ENCODE measurements at places on chromosomes 3 and 15.

DNA sequence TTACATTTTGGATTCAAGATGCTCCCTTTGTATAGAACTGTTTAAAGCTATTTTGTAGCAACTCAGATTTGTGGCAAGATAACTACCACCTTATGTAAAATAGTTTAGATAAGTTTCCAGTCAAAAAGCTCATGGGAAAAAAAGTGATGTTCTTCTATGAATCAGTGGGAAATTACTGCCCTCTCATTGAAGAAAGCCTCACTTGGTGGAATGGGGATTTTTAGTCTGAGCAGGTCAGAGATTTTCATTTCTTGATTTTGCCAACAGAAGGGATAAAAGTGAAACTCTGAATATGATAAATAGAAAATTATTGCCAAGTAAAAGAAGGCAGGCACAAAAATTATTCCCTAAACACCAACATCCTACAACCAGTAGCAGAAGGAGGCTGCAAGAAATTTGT lies 25.8 kb upstream of the CSTA start:
- DNase-seq, result no peak

GRCh38 chr3:59265566-59265965 lies 215.7 kb upstream of the CFAP20DC start:
- no peak for DNase-seq

GRCh38 chr15:31013863-31014607 lies 22.6 kb upstream of the MTMR10 start:
- no peak for DNase-seq

DNA sequence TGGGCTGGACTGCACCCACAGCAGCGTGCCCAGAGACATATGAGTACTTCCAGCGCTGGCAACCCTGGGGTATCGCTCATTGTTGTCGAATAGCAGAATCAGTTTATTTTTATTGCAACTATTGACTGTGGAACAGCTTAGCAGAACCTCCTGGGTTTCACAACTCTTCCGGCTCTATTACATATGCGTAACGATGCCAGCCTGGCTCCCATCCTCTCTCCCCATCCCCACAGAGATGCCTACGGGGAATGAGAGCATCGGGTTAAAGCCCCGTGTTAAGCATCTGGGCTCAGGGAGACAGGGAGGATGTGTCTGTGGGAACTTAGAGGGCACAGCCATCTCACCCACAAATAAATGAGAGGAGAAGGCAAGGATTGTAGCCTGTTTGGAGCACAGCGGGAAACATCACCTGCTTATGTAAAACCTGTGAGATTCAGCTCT lies 76.6 kb upstream of the DLG1 start:
- no peak for DNase-seq

GRCh38 chr3:78517965-78518364 lies 1249.8 kb downstream of the ROBO1 start:
- no peak for DNase-seq

DNA sequence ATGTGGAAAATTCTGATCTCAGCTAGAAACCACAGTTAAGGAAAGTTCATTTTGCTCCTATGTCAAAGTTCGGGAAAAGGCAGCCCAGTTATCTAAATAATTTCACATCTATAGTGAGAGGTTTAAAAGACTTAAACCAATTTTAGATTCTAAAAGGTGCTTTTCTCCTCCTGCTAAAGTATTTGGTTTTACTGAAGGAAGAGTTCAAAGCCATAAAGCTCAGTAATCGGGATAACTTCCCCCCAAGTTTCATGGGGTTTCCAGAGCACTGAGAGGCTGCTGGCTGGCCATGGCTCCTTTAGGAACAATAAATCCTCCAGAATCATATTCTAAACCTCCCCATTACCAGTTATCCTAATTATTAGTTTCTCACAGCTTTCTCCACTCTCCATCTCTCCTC lies 38.2 kb downstream of the ZIC4 start:
- DNase-seq, result no peak

- no peak for DNase-seq
Measured at GRCh38 chr3:128296469-128297251, 143.4 kb downstream of the EEFSEC start.

DNA sequence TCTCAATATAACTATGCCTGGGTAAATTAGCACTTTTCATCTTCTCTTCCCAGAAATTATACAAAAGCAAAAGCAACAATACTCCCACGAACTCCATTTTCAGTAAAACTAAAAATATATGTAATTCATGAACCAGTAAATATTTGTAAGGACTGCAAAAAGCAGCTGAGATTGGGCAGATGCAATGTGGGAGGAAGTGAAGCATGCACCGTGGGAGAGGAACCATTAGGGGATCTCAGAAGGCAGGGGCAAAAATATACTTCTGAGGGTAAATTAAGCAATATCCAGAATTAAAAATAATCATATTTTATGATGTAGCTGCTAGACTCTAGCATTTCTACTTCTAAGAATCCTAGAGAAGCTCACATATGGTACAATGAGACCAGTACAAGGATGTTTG lies 20.2 kb downstream of the CFAP91 start:
- no peak for DNase-seq

GRCh38 chr15:19987389-19988048 lies 554.1 kb downstream of the GOLGA6L6 start:
- DNase-seq, result no peak

GRCh38 chr3:88343264-88343663 lies 193.5 kb downstream of the C3orf38 start:
- DNase-seq, result no peak

GRCh38 chr15:81612631-81613030 lies 238.6 kb upstream of the TMC3 start:
- no peak for DNase-seq

GRCh38 chr3:131735544-131735943 lies 232.8 kb upstream of the MRPL3 start:
- DNase-seq, result no peak

Data from stimulated activated CD4-positive, alpha-beta T cell treated with anti-CD3 and anti-CD28 coated beads, Interleukin-2, amount 100 ng/mL, for 48 hours (primary cell).